PC-3 (cell line): ENCODE measurements at places on chromosomes 1 and 21. TPM values are rescaled to one million over a fixed set of nuclear protein-coding genes. Genes with fewer than 3 reads are reported as not detected.

DNA sequence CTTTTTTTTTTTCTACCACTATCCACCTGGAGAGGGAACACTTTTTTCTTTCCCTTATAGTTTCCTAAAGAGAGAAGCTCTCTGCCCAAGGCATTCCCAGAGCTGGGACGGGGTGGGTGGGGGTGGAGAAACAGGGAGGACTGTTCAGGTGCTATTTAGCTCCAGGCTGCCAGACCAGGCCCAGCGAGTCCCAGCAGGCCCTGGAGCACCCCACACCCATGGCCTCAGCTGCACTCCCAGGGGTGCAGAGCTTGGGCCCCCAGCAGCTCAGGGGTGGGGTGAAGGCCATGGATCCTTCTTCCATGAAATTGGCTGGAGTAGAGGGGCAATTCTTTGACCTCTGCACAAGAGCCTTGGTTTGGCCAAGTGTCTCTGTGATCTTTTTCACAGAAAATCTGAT is 4.1 kb downstream of the ETV3L start:
- no peak for DNase-seq
- no peak overlapping the region for H3K27ac ChIP-seq
- no peaks in the 10 kb centered on the region for H3K4me1 ChIP-seq
- H3K4me3 ChIP-seq = no peak overlapping the region
- no peaks in the 10 kb centered on the region for H3K27me3 ChIP-seq

GRCh38 chr1:42933060-42933586 is 25.5 kb downstream of the SLC2A1 start:
- H3K4me3 ChIP-seq = no peak overlapping the region
- peak overlapping the region; percentile 74 for H3K27ac ChIP-seq
- DNase-seq = no peak
- peaks cover 76% of the 10 kb centered on the region for H3K36me3 ChIP-seq

GRCh38 chr1:223631473-223631872 is 34.0 kb downstream of the CAPN8 start:
- H3K27me3 ChIP-seq = no peaks in the 10 kb centered on the region
- DNase-seq = peak; percentile 79
- peaks cover 21% of the 10 kb centered on the region for H3K4me1 ChIP-seq
- no peak overlapping the region for H3K27ac ChIP-seq

GRCh38 chr1:27353166-27353565 is 11.3 kb downstream of the SYTL1 start:
- H3K27me3 ChIP-seq = no peaks in the 10 kb centered on the region
- no peak for DNase-seq
- H3K27ac ChIP-seq = no peak overlapping the region

DNA sequence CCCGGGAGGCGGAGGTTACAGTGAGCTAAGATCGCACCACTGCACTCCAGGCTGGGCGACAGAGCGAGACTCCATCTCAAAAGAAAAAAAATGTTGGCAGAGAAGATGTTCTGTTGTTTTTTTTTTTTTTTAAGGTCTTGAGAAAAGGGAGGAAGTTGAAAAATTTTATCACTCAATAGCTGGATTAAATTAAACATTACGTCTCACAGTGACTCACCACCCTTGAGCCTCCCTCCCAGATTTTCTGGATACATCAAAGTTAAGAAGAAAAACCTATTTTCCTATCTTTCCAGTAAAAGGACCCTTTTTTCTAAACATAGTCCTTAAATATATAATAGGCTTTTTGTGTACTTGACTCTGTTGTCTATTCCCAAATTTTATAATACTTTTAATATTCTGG is 35.5 kb downstream of the IFNAR1 start:
- peak overlapping the region; percentile 68 for H3K27ac ChIP-seq
- H3K4me3 ChIP-seq = no peak overlapping the region
- H3K4me1 ChIP-seq = peaks cover 23% of the 10 kb centered on the region

DNA sequence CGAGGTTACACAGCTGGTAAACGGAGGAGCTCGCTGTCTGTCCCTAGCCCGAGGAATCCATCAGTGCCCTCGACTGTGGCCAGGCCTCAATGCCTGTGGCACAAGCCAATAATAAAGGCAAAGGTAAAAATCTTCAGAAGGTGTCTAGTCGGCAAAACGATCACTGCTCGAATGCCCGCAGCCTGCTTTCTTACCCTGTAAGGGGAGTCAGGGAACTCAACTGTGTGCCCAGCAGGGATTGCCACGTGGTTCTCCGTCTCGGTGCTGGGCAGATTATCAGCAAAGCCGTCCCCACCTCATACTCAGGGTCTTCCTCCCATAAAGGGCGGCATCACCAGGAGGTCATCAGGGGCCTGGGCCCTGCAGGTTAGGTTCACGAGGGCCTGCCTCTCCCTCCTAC is 103.4 kb downstream of the PAX7 start:
- no peak overlapping the region for H3K27ac ChIP-seq
- H3K4me3 ChIP-seq = no peak overlapping the region
- no peak for DNase-seq
- no peaks in the 10 kb centered on the region for H3K36me3 ChIP-seq
- H3K27me3 ChIP-seq = peaks cover 47% of the 10 kb centered on the region
- no peaks in the 10 kb centered on the region for H3K4me1 ChIP-seq

- H3K27ac ChIP-seq = no peak overlapping the region
- no peak overlapping the region for H3K4me3 ChIP-seq
- DNase-seq = no peak
Measured at GRCh38 chr1:18279351-18280074, 171.9 kb downstream of the IGSF21 start.

- no peaks in the 10 kb centered on the region for H3K4me1 ChIP-seq
- H3K27ac ChIP-seq = no peak overlapping the region
- peaks cover 61% of the 10 kb centered on the region for H3K27me3 ChIP-seq
- H3K36me3 ChIP-seq = no peaks in the 10 kb centered on the region
- no peak overlapping the region for H3K4me3 ChIP-seq
Measured at GRCh38 chr1:37393173-37394120, 80.9 kb upstream of the ZC3H12A start.

DNA sequence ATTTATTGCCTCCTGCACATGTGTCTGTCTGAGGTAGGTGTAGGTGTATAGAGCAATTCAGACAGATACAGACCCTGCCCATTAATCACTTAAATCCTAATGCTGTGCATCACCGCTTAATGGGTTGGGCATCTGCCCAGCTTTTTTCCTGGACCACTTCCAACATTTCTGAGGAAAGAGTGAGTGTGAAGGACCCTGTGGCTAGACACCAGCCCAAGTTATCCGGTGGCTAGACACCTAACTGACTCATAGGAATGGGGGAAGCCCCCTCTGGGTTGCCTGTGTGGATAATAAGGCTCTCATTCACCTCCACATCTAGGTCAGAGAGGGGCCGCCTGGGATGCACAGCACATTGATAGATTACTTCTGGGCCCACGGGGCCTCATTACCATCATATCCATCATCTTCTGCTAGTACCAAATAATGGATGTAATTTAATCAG is 121.1 kb upstream of the RAVER2 start:
- H3K36me3 ChIP-seq = no peaks in the 10 kb centered on the region
- H3K27ac ChIP-seq = no peak overlapping the region
- no peak overlapping the region for H3K4me3 ChIP-seq

- no peaks in the 10 kb centered on the region for H3K36me3 ChIP-seq
- DNase-seq = no peak
- no peak overlapping the region for H3K27ac ChIP-seq
- H3K27me3 ChIP-seq = no peaks in the 10 kb centered on the region
Measured at GRCh38 chr1:205519541-205520131, 15.2 kb downstream of the CDK18 start.

GRCh38 chr1:66890621-66891020 is 34.0 kb downstream of the DNAI4 start:
- no peak overlapping the region for H3K4me3 ChIP-seq
- H3K27ac ChIP-seq = no peak overlapping the region
- no peaks in the 10 kb centered on the region for H3K36me3 ChIP-seq
- no peaks in the 10 kb centered on the region for H3K4me1 ChIP-seq
- H3K27me3 ChIP-seq = no peaks in the 10 kb centered on the region
- no peak for DNase-seq

- H3K4me3 ChIP-seq = no peak overlapping the region
- peaks cover 12% of the 10 kb centered on the region; the same call in 1 of the 2 replicates for H3K36me3 ChIP-seq
- peak; percentile 69 for DNase-seq
- peaks cover 29% of the 10 kb centered on the region for H3K4me1 ChIP-seq
- no peaks in the 10 kb centered on the region for H3K27me3 ChIP-seq
Measured at GRCh38 chr1:206725109-206725963, 40.6 kb downstream of the MAPKAPK2 start.

DNA sequence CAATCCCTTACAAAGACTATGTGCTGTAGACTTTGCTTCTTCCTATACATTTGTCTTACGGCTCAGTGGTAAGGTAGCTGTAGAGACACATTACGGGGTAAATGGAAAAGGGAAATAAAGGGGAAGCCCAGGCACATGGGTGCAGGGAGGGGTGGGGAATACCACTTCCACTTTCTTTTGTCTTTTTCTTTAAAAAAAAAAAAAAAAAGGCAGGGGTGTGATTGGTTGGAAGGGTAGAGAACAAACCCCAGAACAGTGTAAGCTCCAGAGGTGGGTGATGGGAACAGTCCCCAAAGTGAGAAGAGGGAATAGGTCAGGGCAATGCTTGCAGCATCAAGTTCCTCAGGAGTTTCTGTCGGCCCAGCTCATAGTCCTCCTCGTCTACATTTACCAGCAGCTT is 3.9 kb downstream of the NIT1 start:
- no peak for DNase-seq
- no peaks in the 10 kb centered on the region for H3K27me3 ChIP-seq
- H3K4me1 ChIP-seq = peaks cover 21% of the 10 kb centered on the region
- no peak overlapping the region for H3K4me3 ChIP-seq
- H3K36me3 ChIP-seq = peaks cover 54% of the 10 kb centered on the region
- H3K27ac ChIP-seq = no peak overlapping the region

DNA sequence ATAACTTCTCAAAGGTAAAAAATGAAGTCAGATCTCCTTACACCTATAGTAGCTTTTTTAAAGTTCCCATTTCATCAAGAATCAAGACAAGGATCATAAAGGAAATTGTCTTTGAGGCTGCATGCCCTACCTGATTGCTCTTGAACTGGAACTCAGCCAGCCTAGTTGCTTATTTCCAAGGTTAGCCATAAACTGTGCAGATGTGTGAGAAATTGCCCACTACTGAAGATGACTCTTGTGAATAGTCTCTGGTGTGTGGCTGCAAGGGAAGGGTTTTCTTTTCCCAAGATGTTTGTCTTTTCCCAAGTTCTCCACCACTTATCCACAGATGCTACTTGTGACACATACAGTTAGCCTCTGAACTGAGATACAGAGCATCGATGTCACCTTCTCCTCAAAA is 81.7 kb upstream of the DUSP10 start:
- H3K27ac ChIP-seq = peak overlapping the region; percentile 74
- no peaks in the 10 kb centered on the region for H3K27me3 ChIP-seq
- peaks cover 27% of the 10 kb centered on the region for H3K4me1 ChIP-seq
- no peaks in the 10 kb centered on the region for H3K36me3 ChIP-seq
- DNase-seq = no peak

DNA sequence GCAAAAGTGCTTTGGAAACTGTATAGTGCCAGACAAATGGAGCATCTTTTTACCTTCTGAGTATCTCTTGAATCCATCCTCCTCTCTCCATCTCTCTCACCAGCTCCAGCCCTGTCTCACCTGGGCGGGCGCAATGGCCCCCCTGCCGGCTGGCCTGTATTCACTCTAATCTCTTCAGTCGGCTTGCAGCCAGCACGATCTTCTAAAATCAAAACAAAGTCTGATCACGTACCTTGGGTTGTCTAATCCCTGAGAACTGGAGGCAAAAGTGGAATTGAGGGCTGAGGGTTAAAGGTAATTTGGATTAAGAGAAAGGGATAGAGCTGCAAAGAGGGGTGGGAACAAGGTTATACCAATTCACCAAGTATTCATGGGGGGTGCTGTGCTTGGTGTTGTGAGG is 46.0 kb upstream of the LRRN2 start:
- H3K4me3 ChIP-seq = no peak overlapping the region
- H3K4me1 ChIP-seq = peaks cover 32% of the 10 kb centered on the region
- no peak for DNase-seq
- peaks cover 11% of the 10 kb centered on the region; the same call in 1 of the 2 replicates for H3K27me3 ChIP-seq

DNA sequence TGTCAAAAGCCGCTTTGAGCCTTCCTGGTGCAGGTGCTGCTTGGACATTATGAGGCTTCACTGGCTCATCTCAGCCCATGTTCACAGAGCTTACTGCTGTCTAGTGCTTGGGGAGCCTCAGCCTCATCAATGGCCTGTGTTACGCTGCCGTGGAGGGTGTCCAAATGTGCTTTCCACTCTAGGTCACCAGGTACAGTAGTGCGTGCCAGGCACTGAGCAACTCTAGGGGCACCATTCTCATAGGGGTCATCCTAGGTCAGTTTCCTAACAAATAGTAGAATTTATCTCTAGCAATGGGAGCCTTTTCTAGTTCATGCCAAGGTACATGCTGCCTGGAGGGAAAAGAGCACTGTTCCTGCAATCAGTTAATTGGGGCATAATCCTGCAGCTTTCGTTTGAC is 193.8 kb downstream of the DYRK1A start:
- no peak for DNase-seq
- H3K4me1 ChIP-seq = peaks cover 20% of the 10 kb centered on the region
- no peaks in the 10 kb centered on the region for H3K36me3 ChIP-seq
- no peaks in the 10 kb centered on the region for H3K27me3 ChIP-seq
- no peak overlapping the region for H3K27ac ChIP-seq

DNA sequence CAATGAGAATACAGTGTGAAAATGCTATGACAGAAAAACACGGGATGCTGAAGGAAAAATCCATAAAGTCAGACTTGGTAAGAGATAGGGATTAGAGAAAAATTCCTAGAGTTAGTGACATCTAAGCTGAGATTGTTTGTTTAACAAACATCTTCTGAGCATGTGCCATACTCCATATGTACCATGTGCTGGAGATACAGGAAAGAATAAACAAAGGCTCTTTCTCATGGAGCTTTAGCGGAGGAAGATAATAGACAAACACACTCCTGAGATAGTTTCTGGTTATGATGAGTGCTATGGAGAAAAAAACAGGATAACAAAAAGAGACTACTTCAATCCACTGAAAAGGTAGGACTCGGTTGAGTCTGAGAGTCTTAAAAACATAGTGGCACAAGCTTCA is 22.0 kb upstream of the AIM2 start:
- no peak for DNase-seq
- peaks cover 64% of the 10 kb centered on the region for H3K27me3 ChIP-seq
- no peak overlapping the region for H3K27ac ChIP-seq
- no peaks in the 10 kb centered on the region for H3K36me3 ChIP-seq
- H3K4me1 ChIP-seq = no peaks in the 10 kb centered on the region

GRCh38 chr1:202012544-202013478 is 2.4 kb downstream of the ELF3 start:
- H3K4me1 ChIP-seq = peaks cover 80% of the 10 kb centered on the region
- peak overlapping the region; percentile 95 for H3K4me3 ChIP-seq
- peaks cover 40% of the 10 kb centered on the region for H3K36me3 ChIP-seq
- no peak for DNase-seq
- no peak overlapping the region for H3K27ac ChIP-seq
- H3K27me3 ChIP-seq = no peaks in the 10 kb centered on the region

GRCh38 chr1:81254560-81254959 is 546.2 kb upstream of the ADGRL2 start:
- no peaks in the 10 kb centered on the region for H3K27me3 ChIP-seq
- DNase-seq = peak; percentile 23
- H3K36me3 ChIP-seq = no peaks in the 10 kb centered on the region
- no peak overlapping the region for H3K4me3 ChIP-seq
- no peak overlapping the region for H3K27ac ChIP-seq

The ATP6V1G3 gene
- total RNA-seq = not detected in 2 replicates

The KPRP gene
- total RNA-seq = not detected in 2 replicates

The C1orf116 gene
- total RNA-seq = 34.9 and 36.2 TPM in 2 replicates

The OXCT2 gene
- 0.98 and 3.9 TPM in 2 replicates for total RNA-seq

The FMO2 gene
- not detected in 2 replicates for total RNA-seq

The LINGO4 gene
- not detected in 2 replicates for total RNA-seq

The LHX8 gene
- not detected in 2 replicates for total RNA-seq

The ESRRG gene
- 1.1 and 1.7 TPM in 2 replicates for total RNA-seq

The NMNAT2 gene
- 6.0 and 6.6 TPM in 2 replicates for total RNA-seq

The FCRL6 gene
- total RNA-seq = not detected in 2 replicates

The GUCA2A gene
- total RNA-seq = not detected in 2 replicates

The LCE1E gene
- not detected in 2 replicates for total RNA-seq

The RAB7B gene
- total RNA-seq = not detected in 2 replicates

The FNDC7 gene
- total RNA-seq = 0.63 TPM in 1 of 2 replicates, not detected in the other

The KCNK1 gene
- 31.1 and 34.7 TPM in 2 replicates for total RNA-seq

The SERINC2 gene
- 44.6 and 51.5 TPM in 2 replicates for total RNA-seq

The CD1D gene
- total RNA-seq = not detected in 2 replicates
